ENCODE measurements at places on chromosomes 4 and X. TPM values are rescaled to one million over a fixed set of nuclear protein-coding genes. Genes with fewer than 3 reads are reported as not detected.

F11 gene
- total RNA-seq: not detected

- DNase-seq: peak; percentile 37
These were observed 771 bp upstream of the RBPJ start for GRCh38 chr4:26319949-26320537.

DNA sequence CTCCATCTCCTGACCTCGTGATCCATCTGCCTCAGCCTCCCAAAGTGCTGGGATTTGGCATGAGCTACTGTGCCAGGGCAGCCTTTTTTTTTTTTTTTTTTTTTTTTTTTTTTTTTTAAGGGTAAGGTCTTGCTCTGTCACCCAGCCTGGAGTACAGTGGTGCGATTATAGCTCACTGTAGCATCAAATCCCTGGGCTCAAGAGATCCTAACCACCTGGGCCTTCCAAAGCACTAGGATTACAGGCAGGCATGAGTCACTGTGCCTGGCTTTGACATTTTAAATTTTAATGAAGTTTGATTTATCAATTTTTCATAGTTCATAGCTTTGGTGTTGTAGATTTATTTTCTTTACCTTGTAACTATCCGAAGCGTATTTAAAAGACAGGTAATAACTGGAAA is 17.8 kb upstream of the OCIAD2 start:
- DNase-seq: no peak

DNA sequence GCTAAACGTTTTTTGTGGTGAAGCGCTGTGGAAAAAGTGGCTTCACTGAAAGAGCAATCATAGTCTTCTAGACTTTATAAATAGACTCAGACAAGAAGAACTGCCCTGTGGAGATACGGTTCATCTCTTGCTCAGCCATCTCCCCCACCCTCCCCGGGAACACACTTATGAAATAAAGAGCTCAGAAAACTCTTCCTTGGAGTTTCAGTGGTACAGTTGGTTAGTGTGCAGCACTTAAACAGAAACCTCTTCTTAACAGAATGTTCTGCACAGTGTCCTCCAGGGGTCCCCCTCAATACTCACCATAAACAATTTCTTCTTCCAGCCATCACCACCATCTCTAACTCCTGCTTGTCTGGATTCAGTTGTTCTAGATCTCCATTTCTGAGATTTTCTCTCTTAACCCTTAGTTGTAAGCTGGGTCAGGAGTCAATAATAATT is 313.0 kb downstream of the ARHGAP10 start:
- peak; percentile 38 for DNase-seq

DNA sequence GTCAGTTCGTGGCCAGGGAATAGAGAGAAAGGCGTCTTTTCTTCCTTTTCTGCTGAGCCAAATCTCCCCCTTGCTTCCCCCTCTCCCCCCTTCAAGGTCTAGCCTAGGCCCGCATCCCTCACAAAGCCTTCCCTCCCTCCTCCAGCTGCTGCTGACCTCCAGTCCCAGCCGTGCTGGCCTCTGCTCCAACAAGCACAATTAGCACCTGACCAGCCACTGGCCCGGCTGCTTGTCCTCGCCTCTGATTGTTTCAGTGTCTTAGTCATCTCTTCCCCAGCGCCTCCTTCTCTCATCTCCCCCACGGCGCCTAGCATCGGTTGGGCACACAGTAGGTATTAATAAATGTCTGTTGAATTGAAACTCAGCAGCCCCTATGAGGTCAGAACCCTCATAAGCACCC is 4.2 kb downstream of the ELF4 start:
- peak; percentile 30 for DNase-seq

DNA sequence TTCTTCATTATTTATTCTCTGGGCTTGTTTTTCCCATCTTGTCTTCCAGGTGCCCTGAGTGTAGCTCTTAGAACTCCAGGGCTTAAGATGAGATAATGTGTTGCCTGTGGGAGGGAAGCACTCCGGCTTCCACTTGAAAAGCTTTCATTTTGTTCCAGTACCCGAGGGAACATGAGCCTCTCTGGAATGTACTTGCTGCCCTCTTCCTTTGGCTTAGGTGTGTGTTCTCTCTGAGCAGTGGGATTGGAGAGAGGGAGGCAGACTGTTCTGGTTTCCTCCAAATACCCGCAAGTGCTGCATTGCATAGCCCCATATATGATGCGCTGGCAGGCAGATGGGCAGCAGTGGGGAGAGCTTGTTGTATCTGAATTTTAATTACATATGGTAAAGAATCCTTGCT is 861 bp upstream of the DTHD1 start:
- DNase-seq: no peak

BBS7 gene
- total RNA-seq: 24.3 TPM

ZNF630 gene
- total RNA-seq: 2.0 TPM

DNA sequence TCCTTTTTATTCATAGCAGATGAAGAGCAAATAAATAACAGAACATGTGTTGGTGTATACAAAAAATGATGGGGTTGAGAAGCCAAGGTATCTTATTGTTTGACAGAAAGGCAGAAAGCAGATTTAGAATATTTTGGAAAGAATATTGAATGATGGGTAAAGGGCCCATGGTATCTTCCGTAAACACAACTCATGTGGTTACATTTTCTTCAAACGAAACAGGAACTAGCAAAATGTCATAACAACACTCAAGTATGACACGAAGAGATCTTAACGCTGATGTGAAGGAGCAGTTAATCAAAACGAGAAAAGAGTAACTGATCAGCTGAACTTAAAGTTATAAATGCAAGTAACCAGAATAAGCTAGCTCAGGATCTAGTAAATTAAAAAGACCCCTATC is 195.7 kb upstream of the GK2 start:
- no peak for DNase-seq

TRIM60 gene
- not detected for total RNA-seq

NIPAL1 gene
- 0.90 TPM for total RNA-seq

GRCh38 chr4:56757261-56757746 is 64.2 kb downstream of the SPINK2 start:
- DNase-seq: peak; percentile 43

- DNase-seq: peak; percentile 11
These were observed 391.6 kb downstream of the ARHGAP24 start for GRCh38 chr4:85866508-85866907.

- peak; percentile 13 for DNase-seq
These were observed 10.3 kb upstream of the NAT8L start for GRCh38 chr4:2048831-2049230.

- DNase-seq: no peak
These were observed 60.8 kb downstream of the RRAGB start for GRCh38 chrX:55778322-55778721.

CLRN2 gene
- not detected for total RNA-seq

DNA sequence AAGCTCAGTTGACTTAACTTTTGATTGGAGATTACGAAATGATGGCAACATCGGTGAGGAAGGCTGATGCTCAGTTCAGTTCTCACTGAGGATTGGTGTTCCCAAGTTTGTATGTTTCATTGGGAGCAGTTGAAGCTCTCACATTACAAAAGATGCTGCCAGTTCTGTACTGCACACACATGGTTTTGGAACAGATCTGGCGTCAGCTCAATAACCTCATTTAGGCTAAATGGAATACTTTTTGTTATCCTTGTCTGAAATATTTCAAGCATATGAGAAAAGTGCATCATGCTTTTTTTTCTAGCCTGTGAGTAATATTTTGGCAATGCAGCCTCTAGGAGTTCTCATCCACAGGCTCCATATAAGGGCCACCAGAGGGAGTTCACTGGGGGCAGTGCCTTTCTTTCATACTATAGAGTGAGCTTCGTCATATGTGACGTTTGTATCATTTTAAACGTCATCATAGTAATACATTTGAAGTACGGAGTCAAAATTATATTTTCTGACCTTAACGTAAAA is 4.1 kb downstream of the ENPEP start:
- DNase-seq: peak; percentile 99

GRCh38 chr4:187294861-187295260 is 571.2 kb upstream of the FAT1 start:
- no peak for DNase-seq

ZNF157 gene
- total RNA-seq: not detected

DNA sequence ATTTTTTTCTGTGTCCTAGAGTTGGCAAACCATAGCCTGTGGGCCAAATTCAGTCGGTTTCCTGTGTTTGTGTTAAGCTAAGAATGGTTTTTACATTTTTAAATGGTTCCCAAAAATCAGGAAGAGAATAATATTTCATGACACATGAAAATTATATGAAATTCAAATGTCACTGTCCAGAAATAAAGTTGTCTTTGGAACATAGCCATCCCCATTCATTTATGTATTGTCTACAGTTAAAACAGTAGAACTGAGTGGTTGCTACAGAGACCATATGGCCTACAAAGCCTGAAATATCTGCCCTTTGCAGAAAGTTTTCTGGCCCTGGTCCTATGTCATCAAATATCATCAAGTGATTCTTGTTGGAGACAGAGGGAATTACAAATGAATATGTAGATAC is 15.5 kb downstream of the FRMPD4 start:
- DNase-seq: peak; percentile 43

DNA sequence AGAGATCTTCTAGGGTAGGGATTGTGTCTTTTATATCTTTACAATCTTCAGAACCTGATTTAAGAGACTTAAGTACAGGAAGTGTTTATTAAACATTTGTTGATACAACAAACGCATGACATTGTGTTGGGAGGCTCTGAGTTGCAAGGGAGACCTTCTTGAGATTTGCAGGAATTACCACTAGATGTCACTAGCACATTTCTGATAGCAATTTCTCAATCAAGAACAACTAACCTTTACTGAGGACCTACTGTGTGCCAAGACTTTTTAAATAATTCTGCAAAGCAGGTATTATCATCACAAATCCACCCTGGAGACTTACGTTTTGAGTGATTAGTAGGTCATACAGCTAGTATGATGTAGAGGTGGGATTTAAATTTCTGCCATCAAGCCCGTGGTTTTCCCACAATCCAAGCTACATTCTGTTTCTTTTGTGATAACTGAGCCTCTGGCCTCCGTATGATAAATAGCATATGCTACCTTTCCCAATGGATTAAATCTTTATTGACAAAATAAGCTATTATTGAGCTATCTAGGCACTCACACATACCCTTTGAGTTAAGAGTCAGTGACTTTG is 986.0 kb downstream of the CCSER1 start:
- DNase-seq: peak; percentile 34

- no peak for DNase-seq
These were observed 87.2 kb downstream of the MAPK10 start for GRCh38 chr4:86272669-86273068.

- DNase-seq: peak; percentile 50
These were observed 19.3 kb upstream of the SPIN2A start for GRCh38 chrX:57156397-57157049.

DNA sequence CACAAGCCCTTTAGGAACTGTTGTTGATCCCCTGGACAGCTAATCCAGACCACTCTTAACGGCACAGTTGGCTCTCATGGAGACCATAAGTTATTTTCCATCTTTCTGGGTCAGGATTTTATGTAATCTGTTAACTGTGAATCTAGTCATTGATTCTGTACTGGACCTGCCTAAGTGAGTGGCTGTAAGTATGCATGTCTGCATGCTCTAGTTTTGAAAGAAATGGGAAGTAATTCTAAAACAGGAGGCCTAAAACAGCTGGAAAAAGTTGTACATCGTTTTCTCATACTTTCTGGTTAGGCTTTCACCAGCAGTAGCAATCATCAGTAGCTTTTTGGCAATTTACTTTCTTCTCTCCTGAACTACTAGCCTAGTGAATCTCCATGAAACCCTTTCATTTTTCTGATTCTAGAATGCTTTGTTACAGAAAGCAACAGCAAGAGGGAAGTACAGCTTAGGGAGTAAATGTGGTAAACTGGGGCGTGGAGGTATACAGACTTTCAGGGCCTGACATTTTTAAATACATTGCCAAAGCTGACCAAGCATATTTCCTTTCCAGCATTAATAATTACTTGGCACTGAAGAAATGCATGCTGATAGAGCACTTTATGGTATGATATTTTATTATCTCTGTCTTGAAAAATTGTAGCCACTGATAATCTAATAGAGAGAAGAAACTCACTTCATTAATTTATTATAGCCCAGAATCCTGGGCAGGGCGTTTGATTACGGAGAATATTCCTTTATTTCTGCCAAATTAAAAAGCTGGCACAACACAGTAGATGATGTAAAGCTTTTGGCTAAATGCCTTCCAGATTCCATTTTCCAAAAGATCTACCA is 202.7 kb downstream of the BANK1 start:
- DNase-seq: peak; percentile 68

ATP1B4 gene
- not detected for total RNA-seq

EDNRA gene
- 10.8 TPM for total RNA-seq

GRCh38 chr4:140213749-140214148 is 59.8 kb upstream of the MAML3 start:
- DNase-seq: peak; percentile 36

- DNase-seq: no peak
These were observed 303.9 kb upstream of the GATB start for GRCh38 chr4:152064753-152065152.

GRCh38 chrX:71533516-71533850 is 579 bp downstream of the OGT start:
- peak; percentile 24 for DNase-seq

TRMT44 gene
- total RNA-seq: 10.8 TPM

GRCh38 chr4:90165883-90166282 is 38.7 kb downstream of the CCSER1 start:
- no peak for DNase-seq

FAM53A gene
- total RNA-seq: 1.6 TPM

SPINK2 gene
- total RNA-seq: not detected
